ENCODE measurements at places on chromosomes 5 and 9.

- DNase-seq: no peak
Observed at GRCh38 chr9:105515811-105516413, 42.0 kb upstream of the FKTN start.

DNA sequence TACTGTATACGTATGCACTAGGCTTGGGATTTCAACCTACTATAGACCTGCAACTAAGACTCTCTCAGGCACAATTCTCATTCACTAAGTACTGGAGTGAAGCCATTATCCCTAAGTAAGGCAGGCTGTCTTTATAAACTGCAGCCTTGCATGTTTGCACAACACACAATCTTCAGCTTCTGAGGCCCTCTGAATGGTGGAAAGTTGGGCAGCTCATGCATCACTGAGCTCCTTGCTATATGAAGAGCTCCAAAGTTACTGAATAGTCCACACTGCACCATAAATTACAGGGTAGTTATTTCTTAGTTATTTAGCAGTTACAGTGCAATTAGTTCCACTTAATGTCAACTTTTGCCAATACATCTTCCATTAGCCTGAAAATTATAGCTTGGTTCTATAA is 384.6 kb downstream of the BRINP1 start:
- no peak for DNase-seq

DNA sequence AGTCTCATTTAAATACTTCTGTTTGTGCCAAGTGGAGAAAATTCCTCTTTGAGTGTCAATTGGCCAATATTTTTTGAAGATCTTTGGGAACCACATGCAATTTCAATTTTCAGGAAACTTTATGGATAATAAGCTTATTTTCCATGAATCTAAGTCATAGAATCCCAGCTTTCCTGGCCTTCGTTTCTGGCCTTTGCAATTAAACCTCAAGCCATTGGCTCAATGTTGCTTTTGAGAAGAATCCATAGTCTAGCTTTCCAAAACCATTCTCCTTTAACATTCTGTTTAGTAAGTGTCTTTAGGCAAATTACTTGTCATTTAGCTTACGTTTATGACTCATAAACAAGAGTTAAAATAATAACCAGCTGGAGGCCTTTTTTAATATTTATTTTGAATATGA is 145.0 kb upstream of the FTMT start:
- no peak for DNase-seq

DNA sequence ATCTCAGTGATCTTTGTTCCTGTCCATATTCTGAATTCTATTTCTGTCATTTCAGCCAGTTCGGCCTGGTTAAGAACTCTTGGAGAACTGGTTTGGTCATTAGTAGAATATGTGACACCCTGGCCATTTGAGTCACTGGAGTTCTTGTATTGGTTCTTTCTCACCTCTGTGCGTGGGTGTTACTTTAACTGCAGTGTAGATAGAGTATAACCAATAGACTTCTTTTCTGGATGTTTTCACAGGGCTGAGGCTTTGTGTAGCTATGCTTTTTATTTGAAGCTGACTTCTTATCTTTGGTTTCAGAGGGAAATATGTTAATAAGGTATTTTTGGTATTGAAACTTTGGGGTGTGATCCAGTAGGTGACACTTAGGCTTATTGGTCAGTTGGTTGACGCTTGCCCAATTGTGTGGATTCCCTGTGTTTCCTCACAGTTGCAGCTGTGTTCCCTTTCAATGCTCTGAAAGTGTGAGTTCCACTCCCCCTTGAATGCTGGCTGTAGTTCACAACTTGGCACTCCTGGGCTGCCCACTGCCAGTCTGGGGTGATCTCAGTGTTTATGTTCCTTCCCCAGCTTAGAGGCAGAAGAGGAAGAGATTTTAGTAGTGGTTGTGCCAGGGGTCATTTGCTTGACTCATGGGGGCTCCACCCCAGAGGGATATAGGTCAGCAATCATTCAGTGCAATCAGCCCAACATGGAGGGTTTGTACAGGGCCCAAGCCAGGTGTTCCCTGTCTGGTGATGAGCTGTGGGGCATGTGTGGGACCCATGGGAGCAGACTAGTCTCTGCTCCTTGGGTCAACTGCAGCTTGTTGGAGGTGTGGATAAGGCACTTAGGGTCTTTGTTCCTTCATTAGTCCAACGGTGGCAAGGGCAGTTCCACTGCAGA is 34.9 kb upstream of the TEK start:
- DNase-seq: no peak

- no peak for DNase-seq
Observed at GRCh38 chr9:120926397-120926928, at the start of gene TRAF1. Gene TRAF1, minus strand, starts transcription at chr9:120926796. Its CDS starts 721 bp downstream, at chr9:120926075.

DNA sequence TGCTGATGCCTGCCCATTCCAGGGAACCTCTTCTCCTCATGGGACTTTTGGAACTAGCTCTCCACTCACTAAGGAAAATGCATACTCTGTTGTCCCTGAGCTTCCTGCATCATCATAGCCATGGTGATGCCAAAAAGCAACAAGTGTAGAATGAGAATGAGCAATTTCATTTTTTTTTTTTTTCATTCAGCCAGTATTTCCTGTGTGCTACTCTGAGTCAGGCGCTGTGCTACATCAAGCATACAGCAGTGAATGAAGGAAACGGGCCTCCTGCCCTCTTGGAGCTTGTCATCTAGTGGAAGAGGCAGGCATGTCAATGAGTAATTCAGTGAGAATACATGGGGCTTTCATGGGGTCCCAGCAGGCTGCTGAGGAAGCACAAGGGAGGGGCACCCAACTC is 483.1 kb downstream of the BNC2 start:
- DNase-seq: no peak

DNA sequence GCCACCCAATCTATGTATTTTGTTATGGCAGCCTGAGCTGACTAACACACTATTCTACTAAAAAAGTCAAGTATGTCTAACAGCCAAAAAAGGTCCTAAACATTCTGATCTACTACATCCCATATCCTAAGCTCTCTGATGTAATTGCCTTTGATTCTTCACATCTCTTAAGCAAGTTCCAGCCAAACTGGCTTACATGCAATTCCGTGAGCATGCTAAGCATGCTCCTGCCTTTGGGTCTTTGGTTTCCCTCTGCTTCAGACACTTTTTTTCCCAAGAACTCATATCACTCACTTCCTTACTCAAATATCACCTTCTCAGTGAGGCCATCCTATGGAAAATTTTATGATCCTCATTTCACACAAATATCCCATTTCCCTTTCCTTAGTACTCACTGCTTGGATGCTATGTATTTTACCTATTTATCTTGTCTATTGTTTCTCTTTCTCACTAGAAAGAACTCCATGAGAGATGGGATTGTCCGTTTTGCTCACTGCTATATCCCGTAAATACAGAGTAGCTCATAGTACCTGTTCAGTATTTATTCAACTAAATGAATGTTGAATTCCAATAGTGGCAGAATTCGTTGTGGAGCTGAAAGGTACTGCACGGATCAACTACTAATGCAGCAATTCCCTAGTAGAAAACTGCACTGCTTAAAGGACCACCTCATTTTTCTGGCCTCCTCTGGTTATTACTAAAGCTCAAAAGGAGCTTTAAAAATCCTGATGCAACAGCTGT is 2.3 kb upstream of the SLC12A2 start:
- DNase-seq: no peak

DNA sequence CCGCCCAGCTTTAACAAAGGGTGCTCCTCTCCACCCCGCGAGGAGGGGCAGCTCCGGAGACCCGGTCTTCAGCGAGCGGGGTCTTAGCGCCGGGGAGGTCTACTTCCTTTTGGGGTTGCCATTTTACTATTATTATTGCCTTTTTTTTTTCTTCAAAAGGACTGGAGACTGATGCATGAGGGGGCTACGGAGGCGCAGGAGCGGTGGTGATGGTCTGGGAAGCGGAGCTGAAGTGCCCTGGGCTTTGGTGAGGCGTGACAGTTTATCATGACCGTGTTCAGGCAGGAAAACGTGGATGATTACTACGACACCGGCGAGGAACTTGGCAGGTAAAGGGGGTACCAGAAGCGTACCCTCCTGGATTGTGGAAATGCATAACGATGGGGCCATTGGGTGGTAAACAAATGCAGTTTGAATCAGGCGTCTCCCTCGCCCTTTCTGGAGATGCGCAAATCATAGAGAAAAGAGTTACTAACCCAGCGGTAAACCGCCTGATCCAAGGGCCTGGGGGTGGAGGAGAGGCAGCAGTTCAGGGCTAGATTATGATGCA is 1.2 kb downstream of the DAPK1 start:
- DNase-seq: no peak

- DNase-seq: no peak
Observed at GRCh38 chr5:136927571-136927970, 562.2 kb upstream of the TRPC7 start.

DNA sequence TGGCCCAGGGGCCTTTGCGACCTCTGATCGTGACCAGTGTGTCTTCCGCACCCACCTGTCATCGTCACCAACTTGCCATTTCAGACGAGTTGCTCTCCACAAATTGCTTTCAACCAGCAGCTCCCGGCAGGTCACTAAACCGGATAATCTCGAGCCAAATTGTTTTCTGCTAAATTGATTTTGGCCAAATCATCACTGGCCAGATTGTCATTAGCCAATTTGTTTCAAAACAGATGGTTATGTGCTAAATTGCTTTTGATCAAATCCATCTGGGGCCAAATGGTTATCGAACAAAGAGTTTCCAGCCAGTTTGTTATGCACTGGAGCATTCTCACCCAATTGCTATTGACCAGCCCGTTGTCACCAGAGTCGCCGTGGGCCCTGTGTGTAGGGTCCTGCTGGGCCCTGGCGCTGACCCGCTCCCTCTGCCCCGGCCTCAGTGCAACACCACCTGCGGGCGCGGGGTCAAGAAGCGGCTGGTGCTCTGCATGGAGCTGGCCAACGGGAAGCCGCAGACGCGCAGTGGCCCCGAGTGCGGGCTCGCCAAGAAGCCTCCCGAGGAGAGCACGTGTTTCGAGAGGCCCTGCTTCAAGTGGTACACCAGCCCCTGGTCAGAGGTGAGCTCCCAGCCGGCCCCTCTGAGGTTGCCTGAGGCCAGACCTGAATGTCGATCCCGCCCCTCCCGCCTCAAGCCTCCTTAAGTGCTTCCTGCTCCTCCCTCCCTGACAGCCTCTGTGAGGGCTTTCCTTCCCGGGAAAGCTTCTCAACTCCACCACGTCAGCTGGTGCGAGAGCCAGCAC is 35.6 kb downstream of the ADAMTSL2 start:
- no peak for DNase-seq

- no peak for DNase-seq
Observed at GRCh38 chr9:71191708-71192107, 70.3 kb upstream of the TRPM3 start.

GRCh38 chr5:148290271-148291195 is 21.7 kb upstream of the SPINK7 start:
- DNase-seq: no peak

DNA sequence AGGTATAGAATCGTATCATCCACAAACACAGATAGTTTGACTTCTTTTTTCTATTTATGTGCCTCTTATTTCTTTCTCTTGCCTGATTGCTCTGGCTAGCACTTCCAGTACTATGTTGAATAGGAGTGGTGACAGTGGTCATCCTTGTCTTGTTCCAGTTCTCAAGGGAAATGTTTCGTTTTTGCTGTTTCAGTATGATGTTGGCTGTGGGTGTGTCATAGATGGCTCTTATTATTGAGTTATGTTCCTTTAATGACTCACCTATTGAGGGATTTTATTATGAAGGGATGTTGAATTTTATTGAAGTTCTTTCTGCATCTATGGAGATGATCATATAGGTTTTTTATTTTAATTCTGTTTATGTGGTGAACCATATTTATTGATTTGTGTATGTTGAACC is 70.3 kb downstream of the ENC1 start:
- DNase-seq: no peak

- no peak for DNase-seq
Observed at GRCh38 chr9:21624675-21625644, 142.8 kb upstream of the IFNE start.

DNA sequence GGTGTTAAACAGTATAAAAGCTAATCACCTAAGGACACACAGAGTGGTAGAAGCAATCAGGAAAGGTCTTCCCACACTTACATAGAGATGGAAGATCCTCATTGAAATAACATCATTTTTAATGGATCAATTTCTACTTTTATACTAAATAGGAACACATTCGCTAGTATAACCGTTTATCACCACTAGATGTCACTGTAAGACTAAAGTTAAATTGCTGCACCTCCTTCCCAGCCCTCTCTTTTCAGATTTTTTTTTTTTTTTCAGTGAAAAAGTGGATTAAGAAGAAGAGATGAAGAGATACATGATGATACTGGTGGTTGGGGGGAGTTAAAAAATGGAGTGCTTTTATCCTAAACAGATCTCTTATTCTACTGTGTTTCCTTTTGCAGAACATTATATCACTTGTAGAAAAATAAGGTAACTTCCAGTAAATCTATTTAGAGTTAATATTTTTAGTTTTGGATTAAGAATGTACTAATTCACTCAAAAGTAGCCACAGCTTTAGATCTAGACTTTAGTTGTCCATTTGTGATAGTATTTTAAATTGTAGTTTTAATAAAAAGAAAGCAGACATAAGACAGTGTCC is 116.9 kb upstream of the ARRDC3 start:
- DNase-seq: no peak

DNA sequence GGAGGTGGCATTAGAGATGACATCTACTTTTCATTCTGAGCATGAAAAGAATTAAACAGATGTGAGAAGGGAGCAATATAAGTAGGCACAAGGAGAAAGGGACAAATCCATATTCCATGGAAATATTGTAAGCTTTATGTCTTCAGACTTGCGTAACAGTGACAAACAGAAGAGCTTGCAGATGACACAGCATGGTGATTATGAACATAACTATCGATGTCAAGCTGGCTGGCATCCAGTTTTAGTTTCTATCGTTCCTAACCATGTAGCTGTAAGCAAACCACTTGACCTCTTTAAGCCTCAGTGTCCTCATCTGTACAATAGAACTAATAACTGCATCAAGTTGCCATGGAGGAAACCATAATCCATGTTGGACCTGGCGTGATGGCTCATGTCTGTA is 246.7 kb upstream of the ADRA1B start:
- no peak for DNase-seq

- no peak for DNase-seq
Observed at GRCh38 chr5:164357395-164358033, 852.1 kb downstream of the MAT2B start.

DNA sequence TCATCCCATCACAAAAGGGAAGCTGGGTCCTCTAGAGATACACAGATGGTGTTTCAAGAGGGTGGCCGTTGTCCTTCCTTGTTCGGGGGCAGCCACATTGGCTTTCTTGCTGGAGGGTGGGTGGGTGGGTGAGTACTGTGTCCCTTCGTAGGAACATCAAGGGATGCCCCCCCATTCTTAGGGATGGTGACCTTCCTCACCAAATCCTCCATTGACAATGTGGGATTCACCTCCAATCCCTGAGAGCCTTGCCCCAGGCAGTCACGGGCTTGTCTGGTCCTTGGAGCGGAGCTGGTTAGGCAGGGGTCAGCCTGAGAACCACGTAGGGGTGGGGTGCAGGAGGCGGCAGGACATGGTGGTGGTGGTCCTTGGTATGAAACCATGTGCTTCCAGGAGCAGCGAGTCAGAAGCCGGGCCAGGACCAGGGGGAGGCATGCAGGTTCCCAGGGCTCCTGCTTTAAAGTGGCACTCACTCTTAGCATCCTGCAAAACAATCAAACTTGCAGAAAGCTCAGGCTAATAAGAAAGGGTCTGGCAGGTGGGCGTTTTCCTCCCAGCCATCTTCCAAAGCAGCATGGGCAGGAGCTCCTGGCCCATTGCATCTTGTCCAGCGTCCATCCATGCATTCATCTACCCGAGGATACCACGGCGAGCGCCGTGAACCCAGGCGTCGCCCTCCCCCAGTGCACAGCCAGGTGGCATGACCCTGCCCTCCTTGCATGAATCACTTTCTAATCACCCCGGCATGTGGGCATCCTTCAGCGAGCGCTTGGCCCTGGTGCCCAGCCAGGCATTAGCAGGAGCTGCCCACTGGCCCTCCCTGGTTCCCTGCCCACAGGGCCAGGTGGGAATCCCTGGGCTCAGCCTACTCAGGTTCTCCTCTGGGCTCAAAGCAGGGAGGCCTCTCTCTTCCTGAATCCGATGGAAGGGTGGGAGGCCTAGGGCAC is 76.4 kb downstream of the NTNG2 start:
- no peak for DNase-seq
